Stimulated activated CD8-positive, alpha-beta memory T cell treated with anti-CD3 and anti-CD28 coated beads, Interleukin-7, amount 100 ng/mL, for 1 hour (primary cell): ENCODE measurements at places on chromosomes 12 and 14.

DNA sequence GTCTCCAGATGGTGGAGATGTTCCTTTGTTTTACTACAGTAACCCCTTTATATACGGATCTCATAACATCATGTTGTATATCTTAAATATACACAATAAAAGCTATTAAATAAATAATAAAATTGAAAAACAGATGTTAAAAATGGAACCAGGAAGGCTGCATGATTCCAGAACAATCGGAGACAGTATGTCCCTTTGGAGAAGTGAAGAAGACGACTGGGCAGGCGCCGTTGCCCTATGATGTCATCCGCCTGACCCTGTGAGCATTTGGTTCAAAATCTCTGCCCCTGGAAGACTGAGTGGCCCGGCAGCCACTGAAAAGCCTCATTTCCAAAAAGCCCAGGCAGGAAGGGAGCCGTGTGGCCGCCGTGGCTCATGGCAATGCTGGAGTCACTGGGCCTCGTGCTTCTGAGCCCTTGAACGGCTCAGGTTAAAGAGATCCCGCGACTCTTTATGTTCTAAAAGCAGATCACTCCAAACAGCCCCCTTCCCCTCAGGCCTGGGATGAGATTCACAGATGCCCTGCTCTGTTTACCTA, 30.8 kb downstream of the RIMBP2 start:
- no peak for DNase-seq

DNA sequence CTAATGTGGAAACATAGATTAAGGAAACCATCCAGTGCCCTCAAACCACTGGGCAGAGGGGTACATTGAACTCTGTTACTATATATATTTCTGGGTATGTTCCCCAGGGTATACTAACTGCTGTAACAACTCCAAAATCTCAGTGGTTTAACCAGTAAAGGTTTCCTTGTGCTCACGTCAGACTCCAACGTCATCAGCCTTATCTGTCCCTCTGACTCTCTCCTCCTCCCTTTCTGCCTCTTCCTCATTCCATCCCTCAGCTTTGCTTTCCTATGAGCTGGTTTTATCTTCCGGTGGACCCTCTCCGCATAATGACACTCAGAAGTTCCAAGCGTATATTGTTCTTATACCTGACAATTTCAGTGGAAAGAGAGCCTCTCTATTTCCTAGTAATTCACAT, 21.2 kb upstream of the SMCO2 start:
- no peak for DNase-seq

DNA sequence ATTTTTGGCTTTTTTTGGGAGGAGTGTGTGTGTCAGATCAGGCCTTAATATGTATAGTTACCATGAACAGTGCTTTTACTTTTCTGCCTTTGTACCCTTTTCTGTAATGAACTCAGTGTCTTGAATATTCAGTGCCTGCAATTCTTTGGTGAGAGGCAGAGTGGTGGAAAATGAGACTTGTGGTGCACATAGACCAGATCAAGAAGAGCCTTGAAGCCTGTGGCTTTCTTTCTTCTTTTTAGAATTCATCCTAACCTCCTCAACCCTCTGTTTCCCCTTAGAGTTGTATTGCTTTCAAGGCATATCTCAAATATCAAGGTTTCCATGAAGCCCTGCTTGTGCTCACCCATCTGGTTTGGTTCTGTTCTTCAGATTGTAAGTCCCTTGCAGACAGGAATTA, 2.6 kb downstream of the YLPM1 start:
- DNase-seq, result no peak

DNA sequence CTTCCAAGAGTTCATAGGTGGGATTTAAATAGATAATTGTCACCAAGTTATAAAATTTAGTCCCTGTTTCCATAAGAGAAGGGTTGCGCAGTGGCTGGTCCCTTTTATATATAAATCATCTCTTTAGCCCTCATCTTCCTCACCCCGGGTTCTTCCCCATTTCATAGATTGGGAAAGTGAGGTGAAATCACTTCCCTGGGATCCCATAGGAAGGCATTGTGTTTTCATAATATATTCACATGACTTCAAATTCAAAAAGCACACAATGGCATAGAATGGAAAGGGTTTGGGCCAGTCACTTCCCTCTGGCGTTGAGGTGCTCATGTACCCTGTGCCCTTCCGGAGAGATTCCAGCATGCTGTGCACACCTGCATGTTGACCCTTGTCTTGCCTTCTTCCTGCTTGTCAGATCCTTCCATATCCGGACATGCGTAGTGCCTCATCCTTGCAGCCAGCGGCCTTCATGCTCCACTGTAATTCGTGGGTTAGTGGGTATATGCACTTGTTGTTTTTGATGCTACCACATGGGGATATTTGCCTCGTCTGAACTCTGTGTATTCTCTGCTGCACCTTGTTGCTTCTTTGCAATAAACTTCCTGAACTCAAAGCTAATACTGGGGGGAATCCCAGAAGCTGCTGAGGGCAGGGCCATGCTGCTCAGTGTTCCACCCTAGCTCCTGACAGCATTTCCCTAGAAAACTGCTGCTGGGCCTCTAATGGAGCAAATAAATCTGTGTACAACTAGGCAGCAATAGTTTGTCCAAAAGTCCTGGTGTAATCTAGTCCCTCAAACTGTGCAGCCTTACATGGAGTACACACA, 59.6 kb downstream of the ANAPC7 start:
- DNase-seq, result no peak

DNA sequence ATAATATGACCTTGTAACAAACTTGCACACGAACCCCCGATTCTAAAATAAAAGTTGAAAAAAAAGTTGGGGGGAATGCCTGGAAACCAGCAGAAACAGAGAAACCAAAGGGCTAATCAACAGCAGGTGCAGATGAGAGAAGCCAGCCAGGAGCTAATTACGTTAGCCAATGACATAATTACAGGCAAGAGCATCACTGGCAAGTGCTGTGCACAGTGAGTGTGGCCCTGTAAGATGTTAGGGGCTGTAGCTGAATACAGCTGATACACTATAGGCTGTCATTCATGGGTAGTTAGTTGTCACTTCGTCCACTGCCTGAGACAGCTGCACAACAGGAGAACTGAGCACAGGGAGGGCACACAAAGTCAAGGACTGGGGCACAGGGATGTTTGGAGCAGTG, 7.3 kb upstream of the FGF23 start:
- no peak for DNase-seq

GRCh38 chr14:85564841-85565527, 35.0 kb downstream of the FLRT2 start:
- no peak for DNase-seq

DNA sequence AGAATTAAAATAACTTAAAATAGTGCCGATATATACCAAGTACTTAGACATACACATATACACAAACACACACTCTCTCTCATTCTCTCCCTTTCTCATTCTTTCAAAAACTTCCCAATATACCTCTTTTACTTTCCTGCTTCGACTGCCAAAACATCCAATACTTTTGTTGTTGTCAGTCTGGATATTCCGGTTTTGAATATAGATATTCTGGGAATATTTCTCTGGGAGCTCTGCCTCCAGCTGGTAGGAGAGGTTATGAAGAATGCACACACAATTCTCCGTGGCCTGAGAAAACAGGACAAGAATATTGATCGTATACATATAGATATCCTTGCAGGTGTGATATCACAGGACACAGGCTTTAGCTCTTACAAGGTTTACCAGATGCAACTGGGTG, 66.6 kb upstream of the YARS2 start:
- DNase-seq, result no peak

- no peak for DNase-seq
Measured at GRCh38 chr12:71130521-71131069, 27.2 kb downstream of the TSPAN8 start.

DNA sequence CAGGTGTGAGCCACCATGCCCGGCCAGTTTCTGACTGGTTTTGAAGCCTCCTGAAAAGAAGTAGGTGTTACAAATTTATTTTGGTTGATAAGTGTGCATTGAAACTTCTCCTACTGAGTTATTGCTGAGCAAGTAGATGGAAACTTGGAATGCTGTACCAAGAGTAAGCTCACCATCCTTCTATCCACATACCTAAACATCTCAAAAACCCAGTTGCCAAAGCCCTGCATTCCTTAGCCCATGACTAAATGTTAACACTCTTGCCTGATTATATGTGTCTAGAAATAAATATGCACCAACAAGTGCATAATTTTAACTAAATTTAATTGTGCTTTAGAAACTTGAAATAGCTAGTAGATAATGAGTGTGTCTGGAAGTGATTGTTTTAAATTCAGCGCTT, 357.8 kb downstream of the DUSP6 start:
- no peak for DNase-seq

GRCh38 chr14:39006721-39007410, 96.2 kb downstream of the SEC23A start:
- DNase-seq, result no peak

DNA sequence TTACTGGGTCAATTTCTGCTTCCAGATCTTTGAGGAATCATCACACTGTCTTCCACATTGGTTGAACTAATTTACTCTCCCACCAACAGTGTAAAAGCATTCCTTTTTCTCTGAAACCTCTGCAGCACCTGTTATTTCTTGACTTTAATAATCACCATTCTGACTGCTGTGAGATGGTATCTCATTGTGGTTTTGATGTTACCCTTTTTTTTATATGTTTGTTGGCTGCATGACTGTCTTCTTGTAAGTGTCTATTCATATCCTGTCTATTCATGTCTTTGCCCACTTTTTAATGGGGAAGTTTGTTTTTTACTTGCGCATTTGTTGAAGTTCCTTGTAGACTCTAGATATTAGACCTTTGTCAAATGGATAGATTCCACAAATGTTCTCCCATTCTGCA, 324.9 kb downstream of the NAV3 start:
- DNase-seq, result no peak

DNA sequence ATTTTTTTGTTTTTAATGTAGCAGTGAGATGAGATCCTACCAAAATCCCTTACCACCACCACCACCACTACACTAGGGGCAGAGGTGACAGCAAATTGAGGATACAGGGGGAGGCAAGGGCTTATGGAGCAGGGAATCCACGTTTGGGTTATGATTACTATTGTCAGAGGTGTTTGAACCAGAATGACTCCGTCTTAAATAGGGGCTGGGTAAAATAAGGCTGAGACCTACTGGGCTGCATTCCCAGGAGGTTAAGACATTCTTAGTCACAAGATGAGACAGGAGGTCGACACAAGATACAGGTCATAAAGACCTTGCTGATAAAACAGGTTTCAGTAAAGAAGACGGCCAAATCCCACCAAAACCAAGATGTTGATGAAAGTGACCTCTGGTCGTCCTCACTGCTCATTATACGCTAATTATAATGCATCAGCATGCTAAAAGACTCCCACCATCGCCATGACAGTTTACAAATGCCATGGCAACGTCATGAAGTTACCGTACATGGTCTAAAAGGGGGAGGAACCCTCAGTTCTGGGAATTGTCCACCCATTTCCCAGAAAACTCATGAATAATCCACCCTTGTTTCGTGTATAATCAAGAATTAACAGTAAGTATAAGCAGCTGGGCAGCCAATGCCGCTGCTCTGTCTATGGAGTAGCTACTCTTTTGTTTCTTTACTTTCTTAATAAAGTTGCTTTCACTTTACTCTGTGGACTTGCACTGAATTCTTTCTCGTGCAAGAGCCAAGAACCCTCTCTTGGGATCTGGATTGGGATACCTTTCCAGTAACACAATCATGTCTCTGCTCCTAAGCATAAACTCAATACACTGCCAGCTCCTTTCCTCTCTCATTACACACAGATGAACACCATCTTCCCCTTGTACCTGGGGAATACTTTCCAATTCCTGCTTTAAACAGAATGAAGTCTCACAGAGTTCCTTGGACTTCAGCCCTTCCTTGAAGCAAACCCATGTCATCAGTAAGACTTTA, 16.7 kb upstream of the CRY1 start:
- no peak for DNase-seq

DNA sequence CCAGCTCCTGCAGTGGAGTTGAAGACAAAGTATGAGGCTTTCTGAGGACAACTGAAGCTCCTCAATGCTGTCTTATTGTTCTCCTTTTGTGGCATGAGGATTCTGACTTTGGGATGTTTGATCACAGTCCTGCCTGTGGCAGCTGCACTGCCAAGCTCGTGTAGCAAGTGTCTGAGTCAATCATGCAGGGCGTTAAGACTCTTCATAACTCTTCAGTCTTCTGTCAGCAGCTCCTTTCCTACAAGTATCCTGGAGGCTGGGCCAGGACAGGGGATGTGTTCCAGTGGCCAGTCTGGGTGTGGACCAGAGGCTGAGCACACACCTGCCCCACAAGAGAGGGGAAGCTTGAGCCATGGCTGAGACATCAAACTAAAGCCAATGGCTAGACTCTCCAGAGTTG, 94.3 kb downstream of the PELI2 start:
- no peak for DNase-seq

GRCh38 chr12:10088955-10089900, 9.6 kb downstream of the CLEC1A start:
- no peak for DNase-seq

DNA sequence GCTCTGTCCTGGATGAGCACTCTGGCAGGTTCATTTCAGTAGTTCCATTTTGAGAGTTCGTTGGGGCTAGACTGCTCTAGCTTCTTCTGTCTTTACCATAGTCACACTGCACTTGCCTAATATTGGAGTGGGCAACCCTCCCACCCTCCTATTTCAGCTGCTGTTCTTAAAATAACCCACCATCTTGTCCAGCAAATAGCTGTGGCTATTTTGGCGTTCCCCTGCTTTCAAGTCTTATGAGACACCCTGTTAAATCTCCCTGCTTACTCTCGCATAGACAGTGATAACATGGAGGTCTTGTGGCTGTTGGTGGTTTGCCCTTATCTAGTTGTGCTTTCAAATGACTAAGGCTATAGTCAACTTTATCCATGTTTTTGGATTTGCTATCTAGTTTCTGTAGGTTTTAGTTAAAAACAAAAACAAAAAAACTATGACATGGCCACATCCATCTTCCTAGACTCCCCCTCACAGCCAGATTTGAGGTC, 65.5 kb downstream of the LRP6 start:
- no peak for DNase-seq

DNA sequence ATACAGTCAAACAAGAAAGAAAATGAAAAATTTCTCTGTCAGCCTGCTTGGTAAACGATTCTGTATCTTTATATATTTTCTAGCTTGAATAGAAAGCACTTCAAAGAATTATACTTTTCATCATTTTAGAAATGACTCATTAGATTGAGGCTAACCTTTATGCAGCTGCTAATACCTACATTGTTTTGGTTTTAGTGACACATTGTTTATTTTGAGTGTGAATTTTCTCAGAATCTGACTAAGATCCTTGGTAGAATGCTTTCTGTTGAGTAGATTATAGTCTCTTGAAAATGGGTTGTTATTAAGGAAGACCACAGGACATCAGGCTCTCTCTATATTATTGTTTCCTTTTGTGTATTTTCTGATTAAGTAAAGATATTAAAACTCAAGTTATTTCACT, at the start of gene PMCH:
Gene PMCH (minus strand): TSS at position 45 of the 400 bp plus-strand sequence. CDS start 63 bp downstream, outside the sequence.
- no peak for DNase-seq

GRCh38 chr12:42893803-42894202, 304.3 kb upstream of the PRICKLE1 start:
- DNase-seq, result no peak
